CMK (cell line): ENCODE measurements at places on chromosomes 16 and 17.

DNA sequence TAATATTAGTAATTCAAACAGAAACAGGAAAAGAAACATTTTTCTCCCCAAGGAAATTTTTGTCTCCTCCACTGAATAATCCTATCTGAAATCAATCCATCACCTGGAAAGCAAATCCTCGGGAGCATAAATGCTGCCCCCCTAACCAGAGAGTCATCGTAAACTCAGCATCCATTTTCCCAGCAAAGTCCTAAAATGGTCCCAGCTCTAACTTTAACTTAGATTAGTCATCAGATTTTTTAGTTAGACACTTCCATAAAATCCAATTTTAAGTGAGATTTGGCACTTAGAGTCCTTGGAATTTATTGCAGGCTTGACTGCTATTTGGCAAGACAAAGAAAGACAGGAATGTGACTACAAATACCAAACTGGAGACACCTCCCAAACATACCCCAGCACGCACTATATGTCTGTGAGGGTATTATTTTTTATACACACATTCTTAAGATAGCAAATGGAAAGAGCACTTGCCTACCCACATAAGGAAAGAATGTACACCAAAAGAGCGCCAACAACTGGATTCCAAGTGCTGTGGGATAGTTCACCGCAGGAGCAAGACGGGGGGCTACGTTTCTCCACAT, 15.4 kb downstream of the SCO1 start:
- DNase-seq: no peak

GRCh38 chr17:48198950-48199541, 91.5 kb downstream of the SNX11 start:
- no peak for DNase-seq

- DNase-seq: no peak
Measured at GRCh38 chr16:3612510-3613466, 1.4 kb upstream of the SLX4 start.

GRCh38 chr17:10735251-10735650, 5.4 kb upstream of the TMEM220 start:
- DNase-seq: no peak
